ENCODE measurements at places on chromosomes 11 and 22.

- DNase-seq: no peak
Observed at GRCh38 chr11:132122735-132123134, 752.3 kb downstream of the NTM start.

- no peak for DNase-seq
Observed at GRCh38 chr11:116715383-116715782, 57.4 kb downstream of the BUD13 start.

DNA sequence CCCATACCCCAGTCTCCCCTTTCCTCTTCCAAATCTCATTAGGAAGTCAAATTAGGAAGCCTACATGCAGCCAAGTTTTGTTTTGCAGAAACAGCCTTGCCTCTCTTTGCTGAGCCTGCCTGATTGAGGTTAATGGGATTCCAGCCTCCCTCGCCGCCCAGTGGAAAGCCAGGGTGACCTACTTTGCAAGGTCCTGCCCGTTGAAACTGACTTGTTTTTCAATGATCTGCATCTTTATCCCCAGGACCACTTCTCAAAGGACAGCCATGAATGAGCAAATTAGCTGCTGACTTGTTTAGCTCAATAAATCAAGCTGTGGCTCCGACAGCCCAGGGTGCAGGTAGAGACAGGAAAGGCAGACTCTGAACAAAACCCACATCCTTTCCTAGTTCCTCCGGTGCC, 110.4 kb downstream of the RRAS2 start:
- no peak for DNase-seq

GRCh38 chr11:67458266-67458665, 3.1 kb downstream of the CABP4 start:
- no peak for DNase-seq

GRCh38 chr11:123681030-123681429, 26.6 kb upstream of the SCN3B start:
- DNase-seq: no peak

- no peak for DNase-seq
Observed at GRCh38 chr11:120834686-120835210, 189.2 kb upstream of the TBCEL start.

DNA sequence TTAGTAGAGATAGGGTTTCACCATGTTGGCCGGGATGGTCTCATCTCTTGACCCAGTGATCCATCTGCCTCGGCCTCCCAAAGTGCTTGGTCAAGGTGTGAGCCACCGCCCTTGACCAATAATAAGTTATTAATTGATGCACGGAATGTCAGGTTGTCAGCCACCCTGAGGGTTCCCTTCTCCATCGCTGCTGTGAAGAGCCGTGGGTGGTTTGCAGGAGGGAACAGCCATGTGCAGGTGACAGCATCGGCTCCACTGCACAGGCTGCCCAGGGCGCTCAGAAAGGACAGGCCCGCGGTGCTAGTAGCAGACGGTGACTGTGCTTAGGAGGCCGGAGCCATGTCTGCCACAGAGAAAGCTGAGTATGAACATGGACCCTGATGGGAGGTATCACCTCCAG, 814.0 kb downstream of the BRD1 start:
- DNase-seq: no peak

DNA sequence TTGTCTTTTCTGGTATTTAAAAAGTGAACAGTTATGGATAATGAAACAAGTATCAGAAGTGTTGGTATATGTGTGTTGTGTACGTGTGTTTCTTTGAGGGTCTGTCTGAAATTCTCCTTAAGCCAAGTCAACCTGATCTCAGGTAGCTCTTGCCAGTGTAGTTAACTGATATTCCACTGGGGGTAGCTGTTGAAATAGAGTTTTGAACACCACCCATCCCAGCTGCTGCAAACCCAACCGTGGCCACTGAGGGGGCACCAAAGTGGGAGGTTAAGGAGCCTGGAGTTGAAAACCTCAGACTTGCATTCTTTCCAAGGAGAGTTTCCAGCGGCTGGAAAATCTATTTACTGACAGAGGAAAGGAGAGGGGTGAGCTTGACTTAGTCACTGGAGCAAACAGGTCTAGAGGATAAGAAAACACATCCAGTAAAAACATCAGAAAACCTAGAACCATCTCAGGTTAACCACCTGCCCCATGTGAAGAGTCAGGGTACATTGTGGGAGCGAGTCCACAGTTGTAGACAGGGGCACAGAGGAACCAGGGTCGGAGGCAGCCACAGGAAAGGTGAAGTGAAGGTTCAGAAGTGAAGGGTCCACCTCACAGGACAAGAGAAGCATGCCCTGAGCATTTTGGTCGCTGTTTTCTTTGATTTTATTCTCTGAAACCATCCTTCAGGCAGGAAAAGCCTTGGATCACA, 8.8 kb upstream of the CUL5 start:
- peak; percentile 12 for DNase-seq

GRCh38 chr22:41995211-41995610, 3.4 kb upstream of the WBP2NL start:
- DNase-seq: no peak

GRCh38 chr11:2803186-2804091, 82.1 kb downstream of the CDKN1C start:
- DNase-seq: no peak

GRCh38 chr11:44445500-44446365, 119.7 kb upstream of the CD82 start:
- no peak for DNase-seq

GRCh38 chr11:65471447-65471891, 27.4 kb upstream of the MALAT1 start:
- DNase-seq: no peak

DNA sequence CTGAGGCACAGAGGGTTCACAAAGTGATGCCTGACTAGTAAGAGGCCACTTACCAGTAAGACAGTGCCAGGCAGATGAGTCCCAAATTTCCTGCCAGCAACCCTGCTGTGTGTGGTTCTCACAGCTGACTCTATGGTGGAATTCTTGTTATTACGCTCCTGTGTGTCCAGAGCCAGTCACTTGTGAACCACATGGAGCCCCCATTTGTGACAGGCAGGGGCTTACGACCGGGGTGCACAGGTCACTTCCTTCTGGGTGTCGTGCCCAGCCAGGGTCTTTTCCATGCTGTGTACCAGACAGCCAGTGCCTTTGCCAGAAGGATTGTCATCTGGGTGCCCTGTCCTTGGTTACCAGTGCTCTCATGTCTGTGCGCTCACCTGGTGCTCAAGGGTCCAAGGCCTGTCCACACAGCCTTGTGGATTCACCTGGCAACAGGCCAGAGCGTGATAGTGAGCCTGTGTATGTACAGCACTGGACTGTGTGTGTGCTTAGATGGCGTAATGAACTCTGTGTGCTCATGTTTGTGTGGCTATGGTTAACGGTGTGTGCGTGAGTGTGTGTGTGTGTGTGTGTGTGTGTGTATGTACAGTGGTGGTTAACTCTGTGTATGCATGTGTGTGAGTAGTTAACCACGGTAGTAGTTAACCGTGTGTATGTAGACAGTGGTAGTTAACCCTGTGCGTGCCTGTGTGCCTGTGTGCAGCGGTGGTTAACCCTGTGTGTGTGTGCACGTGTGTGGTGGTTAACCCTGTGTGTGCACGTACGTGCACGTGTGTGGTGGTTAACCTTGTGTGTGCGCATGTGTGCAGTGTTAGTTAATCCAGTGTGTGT, 18.6 kb downstream of the GRAMD4 start:
- no peak for DNase-seq

DNA sequence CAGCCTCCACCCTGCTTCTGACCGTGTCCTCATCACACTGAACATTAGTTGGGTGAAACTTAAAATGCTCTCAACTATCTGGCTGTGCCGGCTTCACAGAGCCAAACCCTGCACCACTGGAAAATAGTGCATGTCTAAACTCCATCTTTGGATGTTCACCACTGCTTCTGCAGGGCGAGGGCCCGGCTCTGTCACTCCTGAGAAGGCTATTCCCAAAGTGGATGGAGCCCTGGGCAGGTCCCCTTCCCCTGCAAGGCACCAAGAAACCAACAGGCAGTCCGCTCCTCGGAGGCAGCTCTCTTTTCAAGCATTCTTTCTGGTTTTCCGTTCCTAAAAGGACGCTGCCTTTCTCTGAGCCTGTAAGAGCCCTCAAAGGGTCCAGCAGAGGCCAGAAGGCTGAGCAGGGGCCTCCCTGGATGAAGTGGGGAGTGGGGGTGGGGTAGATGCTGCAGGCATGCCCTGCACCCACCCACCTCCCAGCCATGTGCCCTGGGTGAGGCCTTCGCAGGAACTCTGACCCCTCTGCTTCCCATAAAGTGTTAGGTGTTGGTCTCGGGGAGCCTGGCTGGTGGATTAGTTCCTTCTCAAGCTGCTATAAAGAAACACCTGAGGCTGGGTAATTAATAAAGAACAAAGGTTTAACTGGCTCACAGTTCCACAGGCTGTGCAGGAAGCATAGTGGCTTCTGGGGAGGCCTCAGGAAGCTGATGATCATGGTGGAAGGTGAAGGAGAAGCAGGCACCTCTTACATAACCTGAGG, 23.3 kb downstream of the LINC01488 start:
- DNase-seq: no peak

- no peak for DNase-seq
Observed at GRCh38 chr11:94809251-94809650, 41.1 kb downstream of the AMOTL1 start.

- no peak for DNase-seq
Observed at GRCh38 chr11:48093795-48094642, 113.7 kb downstream of the PTPRJ start.

- DNase-seq: no peak
Observed at GRCh38 chr11:45449036-45449601, 163.0 kb upstream of the SYT13 start.

GRCh38 chr11:34308049-34308912, 49.5 kb downstream of the ABTB2 start:
- no peak for DNase-seq

DNA sequence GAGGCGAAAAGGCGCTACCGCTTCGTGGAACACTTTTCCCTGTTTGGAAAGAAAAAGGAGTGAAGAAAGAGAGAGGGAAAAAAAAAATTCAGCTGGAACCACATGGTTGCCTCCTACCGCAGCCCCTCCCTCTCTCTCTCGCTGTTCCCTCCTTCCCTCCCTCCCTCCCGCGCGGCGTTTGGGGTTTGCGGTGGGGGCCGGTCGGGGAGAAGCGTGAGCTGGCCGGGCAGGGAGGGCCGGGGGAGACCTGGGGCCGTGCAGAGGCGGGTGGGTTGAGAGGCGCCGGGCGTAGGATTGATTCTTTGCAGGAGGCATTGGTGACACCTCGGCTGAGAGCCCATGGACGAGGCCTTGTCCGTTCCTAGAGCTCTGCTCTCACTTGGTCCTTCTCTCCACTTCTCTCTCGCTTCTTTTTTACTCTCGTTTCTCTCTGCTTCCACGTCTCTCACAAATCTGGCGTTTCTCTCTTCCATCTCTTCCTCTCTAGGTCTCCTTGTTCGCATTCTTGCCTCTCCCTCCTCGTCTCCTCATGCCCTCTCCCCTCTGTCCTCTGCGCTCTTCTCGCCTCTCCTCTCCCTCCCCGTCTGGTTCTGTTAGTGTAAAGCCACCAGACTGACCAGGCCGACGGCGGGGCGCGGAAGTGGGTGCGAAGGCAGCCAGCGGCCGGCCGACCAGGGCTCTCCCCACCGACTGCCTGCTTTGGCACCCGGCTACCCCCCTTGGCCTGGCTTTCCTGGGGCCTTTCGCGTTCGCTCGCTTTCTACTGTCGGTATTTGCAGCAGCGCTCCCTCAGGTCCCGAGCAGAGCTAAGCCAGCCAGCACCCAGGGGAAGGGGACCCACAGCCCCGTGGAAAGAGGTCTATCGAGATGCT, at the start of gene CLMP:
CLMP (minus strand) TSS at position 61 of the 872 bp plus-strand sequence. CDS start 308 bp downstream, outside the sequence.
- DNase-seq: no peak

DNA sequence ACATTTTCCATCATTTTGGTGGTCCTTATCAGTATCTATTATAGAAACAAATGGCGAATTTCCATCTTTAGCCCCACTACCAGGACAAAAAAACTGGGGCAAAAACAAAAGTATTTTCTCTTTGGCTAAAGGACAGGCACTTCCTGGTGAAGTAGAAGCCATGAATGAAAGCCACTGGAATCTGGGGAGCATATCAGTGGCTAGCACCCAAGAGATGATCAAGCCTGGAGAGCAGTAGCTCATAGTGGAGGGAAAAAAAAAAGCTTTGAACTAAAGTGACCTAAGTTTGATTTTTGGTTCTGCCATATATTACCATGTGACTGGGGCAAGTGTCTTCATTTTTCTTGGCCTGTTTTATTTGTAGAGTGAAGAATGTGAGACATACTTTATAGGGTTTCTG, 272.3 kb downstream of the GUCY1A2 start:
- DNase-seq: no peak

GRCh38 chr22:19275104-19275503, 16.4 kb downstream of the CLTCL1 start:
- DNase-seq: no peak

DNA sequence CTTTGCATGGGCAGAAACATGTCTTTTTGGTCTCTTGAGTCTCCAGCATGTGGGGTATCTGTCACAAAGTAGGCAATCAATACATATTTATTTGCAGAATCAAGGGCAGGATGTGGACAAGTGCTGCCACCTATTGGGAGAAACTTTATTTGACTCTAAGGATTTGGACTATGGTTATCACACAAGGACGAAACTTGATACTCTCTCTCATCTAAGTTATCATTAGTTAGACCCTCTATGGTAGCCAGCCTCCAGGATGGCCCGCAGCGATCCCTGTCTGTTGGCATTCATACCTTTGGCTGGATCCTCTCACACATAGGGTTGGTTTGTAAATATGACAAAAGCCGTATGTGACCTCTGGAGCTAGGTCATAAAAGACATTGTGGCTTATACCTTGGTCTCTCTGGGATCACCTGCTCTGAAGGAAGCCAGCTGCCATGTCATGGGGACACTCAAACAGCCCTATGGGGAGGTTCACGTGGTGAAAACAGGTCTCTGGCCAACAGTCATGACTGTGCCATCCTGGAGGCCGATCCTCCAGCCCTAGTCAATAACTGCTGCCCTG, 1.1 kb upstream of the FBXO7 start:
- DNase-seq: peak; percentile 19
